Stimulated activated CD4-positive, alpha-beta T cell treated with anti-CD3 and anti-CD28 coated beads, Interleukin-2, amount 100 ng/mL, for 24 hours (primary cell): ENCODE measurements at places on chromosomes 6 and 20.

- DNase-seq: no peak
Observed at GRCh38 chr20:3586093-3586492, 77.1 kb downstream of the GFRA4 start.

DNA sequence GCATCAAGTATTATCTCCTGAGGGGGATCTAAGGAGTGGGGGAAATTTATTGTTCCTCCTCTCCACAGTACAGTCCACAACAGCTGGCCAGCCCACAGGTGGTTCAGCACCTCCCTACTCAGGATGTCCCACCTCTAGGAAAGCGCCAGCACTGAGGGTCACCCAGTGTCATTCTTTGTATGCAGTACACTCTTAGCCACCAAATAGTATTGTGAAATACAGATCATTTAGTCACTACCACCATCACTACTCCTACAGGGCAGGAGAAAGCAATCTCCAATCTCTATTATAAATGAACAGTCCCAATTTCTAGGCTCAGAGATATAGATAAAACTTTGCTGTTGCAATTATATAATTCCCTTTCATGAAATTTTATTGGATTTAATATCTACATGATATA lies 6.3 kb upstream of the ZNF76 start:
- no peak for DNase-seq

DNA sequence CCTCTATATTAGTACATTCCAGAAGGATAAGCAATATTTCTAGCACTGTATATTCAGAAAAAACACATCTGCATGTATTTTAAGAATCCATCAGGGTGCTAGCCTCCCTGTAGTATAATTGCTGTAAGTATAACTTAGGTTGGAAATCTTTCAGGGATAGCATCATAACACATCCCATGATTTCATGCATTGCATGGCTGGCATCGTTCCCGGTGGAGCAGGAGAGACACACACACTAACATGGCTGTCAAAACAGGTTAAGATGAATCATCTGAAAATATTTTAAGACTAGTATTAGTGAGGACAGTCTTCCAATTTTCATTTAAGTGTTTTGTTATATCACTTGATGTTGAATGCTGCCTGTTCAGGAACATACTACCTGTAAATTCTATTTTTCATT lies 32.1 kb upstream of the CENPW start:
- no peak for DNase-seq

GRCh38 chr20:33333616-33334015 lies 50.6 kb downstream of the BPIFB1 start:
- DNase-seq: no peak

GRCh38 chr20:44442298-44443070 lies 33.2 kb upstream of the TTPAL start:
- DNase-seq: no peak
